Stimulated activated CD4-positive, alpha-beta T cell treated with anti-CD3 and anti-CD28 coated beads, Interleukin-1b, Interleukin-23, amount 100 ng/mL, for 4 hours (primary cell): ENCODE measurements at places on chromosomes 4 and X.

DNA sequence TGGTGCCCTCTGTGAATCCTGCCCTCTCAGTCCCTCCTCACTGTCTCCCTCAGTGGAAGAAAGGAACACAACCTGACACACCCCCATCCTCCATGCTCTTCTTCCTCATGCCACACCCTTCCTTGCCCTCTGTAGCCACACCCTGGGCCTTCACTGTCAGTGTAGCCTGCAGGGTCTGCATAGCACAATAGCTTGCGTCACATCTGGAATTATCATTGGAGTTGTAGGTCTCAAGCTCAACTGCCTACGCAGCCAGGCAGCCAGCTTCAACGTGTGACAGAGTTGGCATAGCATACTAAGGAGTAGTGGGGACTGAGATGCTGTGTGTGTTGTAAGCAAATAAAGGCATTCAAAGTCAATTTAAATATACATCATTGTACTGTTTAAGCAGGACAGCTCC lies 113.5 kb upstream of the SCML1 start:
- no peak for DNase-seq

- no peak for DNase-seq
Observed at GRCh38 chr4:89528526-89529133, 221.0 kb upstream of the GPRIN3 start.

- DNase-seq = no peak
Observed at GRCh38 chrX:73851014-73852009, 288.3 kb downstream of the CHIC1 start.

- no peak for DNase-seq
Observed at GRCh38 chrX:149458586-149458985, 46.5 kb downstream of the IDS start.

DNA sequence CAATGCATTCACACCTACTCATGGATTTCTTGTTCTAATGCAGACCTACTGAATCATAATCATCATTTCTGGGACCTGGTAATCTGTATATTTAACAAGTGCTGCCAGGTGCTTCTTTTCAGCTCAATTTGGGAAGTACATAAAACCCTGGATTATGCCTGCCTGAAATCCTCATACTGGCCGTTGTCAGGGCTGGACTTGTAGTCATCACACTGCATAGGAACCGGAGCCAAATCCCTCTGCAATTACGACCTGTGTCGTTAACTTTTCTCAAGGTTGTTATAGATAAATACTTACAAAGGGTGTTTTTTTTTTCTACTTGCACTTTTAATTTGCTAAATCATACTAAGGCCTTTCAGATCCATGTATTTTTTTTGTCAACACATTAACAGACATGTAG lies 294.9 kb upstream of the PRPS2 start:
- no peak for DNase-seq
